ENCODE measurements at places on chromosomes 11 and 22.

- no peak for DNase-seq
Observed at GRCh38 chr11:119486691-119487259, 63.8 kb upstream of the THY1 start.

DNA sequence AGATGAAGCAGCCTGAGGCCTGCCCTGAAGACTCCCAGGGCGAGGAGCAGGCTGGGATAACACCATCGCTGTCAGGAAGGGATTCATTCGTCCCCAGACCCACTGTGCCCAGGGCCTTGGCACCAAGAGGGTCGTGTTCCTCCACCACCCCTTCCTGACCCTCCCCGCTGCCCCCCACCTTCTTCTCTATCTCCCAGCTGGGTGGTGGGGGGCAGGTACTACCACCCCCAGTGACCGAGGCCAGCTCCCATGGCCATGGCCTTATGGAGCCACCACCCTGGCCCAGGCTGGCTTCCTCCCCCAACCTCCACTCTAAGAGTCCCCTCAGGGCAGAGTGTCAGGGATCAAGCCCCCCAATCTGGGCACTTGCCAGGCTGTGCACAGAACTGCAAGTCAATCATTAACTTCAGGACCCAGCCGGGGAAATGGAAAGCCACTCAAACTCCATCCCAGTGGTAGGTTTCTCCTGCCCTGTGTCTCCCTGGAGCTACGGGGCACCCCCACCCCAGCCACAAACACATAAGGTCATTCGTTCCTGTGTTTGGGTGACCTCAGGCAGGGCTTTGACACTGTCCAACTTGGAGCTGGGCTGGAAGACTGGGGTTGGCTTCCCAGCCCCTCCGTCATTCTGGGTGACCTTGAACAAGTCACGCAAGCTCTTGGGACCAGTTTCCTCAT is 33.3 kb upstream of the WNT11 start:
- DNase-seq = no peak

DNA sequence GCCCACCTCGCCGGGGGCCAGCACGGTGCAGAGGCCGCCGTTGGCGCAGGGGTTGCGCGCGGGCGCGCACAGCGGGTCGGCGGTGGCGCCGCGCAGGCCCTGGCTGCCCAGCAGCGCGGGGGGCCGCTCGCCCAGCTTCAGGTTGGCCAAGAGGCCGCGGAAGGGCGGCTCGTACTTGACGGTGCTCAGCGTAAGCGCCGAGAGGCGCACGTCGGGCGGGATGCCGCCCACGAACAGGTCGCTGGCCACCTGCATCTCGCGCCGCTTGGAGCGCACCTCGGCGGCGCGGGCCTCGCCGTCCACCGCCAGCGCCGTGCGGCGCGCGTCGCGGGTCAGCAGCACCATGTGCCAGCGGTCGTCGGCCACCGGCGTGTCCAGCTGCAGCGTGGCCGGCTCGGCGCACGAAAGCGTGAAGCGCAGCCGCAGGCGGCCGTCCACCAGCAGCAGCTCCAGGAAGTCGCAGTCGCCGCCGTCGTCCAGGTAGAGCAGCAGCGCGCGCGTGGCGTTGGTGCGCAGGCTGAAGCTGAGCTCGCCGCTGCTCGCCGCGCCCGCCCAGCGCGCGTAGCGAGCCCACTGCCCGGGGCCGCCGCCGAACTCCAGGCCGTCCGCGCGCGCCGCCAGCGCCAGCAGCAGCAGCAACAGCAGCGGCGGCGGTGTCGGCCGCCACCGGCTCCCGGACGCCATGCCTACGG is 9.8 kb downstream of the NRXN2 start:
- peak; percentile 77 for DNase-seq

- DNase-seq = peak; percentile 88
Observed at GRCh38 chr11:105838668-105839384, 183.2 kb downstream of the MSANTD4 start.

GRCh38 chr11:120702656-120703055 is 191.1 kb downstream of the GRIK4 start:
- DNase-seq = no peak

DNA sequence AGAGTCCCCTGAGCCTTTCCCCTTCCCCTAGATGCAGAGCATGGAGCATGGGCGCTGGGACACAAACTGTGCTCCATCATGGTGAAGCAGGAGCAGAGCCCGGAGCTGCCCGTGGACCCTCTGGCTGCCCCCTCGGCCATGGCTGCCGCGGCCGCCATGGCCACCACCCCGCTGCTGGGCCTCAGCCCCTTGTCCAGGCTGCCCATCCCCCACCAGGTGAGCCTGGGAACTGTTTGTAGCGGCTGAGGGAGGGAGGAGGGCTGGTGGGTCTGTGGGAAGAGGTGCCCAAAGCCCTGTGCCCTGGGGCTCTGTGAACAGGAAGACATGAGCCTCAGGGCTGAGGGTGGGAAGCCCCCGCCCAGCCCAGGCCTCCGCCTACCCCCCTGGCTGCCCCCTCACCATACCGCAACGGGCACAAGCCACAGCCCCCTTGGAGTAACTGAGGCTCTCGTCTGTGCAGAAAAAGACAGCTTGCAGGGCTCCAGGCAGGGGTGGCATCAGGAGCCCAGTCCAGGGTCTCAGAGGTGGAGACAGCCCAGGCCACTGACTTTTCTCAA is 30.4 kb downstream of the CREB3L1 start:
- DNase-seq = no peak

GRCh38 chr11:19232910-19233503 is 7.7 kb downstream of the E2F8 start:
- peak; percentile 95 for DNase-seq

DNA sequence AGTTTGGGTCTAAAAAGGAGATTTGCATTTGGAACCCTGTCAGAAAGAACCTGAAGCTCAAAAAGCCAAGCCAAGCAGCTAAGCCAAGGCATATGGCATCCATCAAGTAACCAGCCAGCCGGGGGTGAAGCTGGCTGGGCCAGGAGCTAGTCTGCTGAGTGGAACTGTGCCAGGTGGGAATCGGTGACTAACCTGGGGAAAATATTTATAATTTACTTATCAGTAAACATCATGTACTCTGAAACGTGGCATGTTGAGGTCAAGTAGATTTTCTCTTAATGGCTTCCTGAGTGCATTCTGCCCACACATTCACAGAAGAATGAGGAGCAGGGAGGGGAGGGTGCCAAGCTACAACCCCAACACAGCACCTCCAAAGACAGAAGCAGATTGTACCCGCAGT is 70.5 kb upstream of the SESN3 start:
- DNase-seq = no peak

GRCh38 chr11:2816941-2817421 is 68.6 kb downstream of the CDKN1C start:
- DNase-seq = no peak

DNA sequence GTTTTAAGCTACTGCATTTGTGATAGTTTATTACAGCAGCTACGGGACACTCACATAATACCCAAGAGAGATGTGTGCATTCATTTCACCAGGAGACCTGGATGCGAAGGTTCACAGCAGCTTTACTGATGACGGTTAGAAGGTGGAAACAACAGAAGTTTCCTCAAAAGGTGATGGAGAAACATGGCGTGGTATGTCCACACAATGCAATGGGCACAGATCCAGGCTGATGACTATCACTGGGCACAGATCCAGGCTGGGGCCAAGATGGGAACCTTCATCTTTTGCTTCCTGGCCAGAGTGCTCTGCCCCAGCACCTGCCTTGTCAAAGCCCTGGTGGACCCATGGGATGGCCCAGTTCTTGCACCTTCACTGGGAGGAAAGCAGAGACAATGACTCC is 30.6 kb upstream of the RFPL3 start:
- peak; percentile 40 for DNase-seq

GRCh38 chr11:116460156-116460920 is 312.4 kb downstream of the BUD13 start:
- DNase-seq = no peak

- no peak for DNase-seq
Observed at GRCh38 chr11:24556693-24557092, 59.8 kb downstream of the LUZP2 start.

DNA sequence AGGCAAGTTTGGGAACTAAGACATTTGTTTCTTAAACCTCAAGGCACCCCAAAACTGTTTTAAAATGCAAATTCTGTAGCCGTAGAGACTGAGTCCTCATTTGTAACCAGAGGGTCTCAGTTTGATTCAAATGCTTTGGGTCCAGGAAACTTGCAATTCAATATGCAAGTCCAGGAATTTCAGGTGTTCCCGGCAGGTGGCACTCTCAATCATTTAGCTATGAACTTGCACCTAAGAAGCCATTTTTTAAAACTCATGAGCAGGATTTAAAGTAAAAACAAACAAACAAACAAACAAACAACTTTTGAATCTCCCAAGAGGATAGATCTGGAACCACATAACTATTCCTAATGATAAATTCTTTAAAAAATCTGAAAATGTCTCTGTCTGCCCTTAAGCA is 8.7 kb upstream of the ABTB2 start:
- peak; percentile 78 for DNase-seq

DNA sequence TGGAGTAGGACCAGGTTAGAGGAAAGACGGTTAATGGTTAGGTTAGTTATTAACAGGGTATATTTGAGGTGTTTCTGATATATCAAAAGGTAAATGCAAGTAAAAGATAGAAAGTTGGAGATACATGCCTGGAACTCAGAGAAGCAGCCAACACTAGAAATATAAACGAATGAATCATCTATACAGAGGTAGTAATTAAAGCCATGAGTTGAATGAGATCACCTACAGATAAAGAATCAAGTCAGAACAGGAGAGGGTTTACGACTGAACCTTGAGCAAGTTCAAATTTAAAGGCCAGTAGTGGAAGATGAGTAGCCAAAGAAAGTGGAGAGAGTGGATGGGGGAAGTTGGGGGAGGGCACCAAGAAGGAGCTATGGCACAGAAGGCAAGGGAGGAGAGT is 73.9 kb downstream of the SPON1 start:
- no peak for DNase-seq

- no peak for DNase-seq
Observed at GRCh38 chr11:93166194-93166593, 31.6 kb downstream of the SLC36A4 start.

DNA sequence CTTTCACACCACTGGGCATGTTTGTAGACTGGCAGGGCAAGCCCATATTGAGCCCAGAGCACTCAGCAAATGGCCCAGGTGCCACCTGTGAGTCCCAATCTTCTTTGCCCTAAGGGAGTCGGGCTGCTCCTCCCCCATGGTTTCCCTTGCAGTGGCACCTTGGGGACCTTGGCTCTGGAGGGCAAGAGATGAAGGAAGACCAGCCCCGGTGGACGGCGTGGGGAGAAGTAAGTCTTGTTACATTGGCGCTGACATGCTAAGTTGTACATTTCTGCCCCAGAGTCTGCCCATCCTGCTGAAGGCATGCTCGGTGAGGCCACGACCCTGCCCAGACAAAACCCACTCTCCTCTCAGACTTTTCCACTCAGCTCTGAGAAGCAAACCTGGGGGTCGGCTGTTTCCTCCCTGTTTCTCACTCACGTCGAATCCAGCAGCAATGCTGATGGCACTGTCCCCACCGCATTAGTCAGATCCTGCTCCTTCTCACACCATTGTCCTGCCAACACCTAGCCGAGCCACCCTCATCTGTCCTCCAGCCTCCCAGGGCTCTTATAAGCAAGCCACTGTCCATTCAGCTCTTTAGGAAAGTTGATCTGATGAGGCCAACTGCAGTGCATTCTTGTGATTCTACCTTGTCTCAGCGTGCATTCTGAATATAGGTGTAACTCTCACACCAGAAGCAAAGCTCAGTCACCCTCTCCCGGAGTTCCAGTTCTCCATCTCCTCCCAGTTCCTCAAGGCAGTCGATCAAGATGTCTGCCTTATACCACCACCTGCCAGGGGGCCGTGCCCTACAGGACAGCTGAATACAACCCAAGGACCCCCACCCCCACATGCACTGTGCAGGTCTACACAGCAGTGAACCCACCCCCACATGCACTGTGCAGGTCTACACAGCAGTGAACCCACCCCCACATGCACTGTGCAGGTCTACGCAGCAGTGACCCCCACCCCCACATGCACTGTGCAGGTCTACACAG is 827.1 kb downstream of the TBC1D22A start:
- DNase-seq = no peak

DNA sequence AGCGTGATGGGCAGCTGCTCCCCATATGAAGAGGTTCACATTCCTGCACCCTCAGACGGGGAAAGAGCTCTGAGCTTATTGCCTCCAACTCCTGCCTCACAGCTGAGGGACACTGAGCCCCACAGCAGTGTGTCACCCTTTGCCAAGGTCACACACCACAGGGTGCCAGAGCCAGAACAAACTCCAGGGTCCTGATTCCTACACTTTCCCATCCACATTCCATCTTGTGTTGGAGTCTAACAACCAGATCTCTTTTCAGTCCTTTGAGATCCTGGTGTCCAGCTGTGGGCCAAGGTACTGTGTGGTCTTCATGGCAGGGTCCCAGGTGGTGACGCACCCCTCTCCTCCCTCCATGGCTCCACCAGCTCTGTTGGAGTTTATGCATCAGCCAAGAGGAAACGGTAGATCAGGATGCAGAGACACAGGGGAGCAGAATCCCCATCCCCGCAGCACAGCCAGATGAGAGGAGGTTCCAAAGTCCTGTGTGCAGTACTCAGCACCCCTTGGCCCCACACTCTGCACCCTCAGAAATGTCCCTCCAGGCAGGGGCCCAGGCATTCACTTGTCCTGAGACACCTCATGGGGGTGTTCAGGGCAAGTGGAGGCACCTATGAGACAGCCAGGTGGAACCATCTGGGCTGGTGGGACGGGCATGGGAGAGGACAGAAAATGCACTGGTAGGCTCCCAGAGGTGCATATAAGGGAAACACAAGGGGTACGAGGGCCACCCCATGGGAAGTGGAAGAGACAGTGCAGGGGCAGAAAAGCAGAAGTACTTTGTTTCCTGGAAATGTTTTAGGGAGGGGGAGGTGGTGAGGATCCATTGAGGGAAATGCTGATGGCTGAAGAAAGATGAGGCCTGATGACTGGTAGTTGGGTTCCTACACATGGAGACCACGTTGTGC is 32.6 kb upstream of the GNAZ start:
- no peak for DNase-seq

DNA sequence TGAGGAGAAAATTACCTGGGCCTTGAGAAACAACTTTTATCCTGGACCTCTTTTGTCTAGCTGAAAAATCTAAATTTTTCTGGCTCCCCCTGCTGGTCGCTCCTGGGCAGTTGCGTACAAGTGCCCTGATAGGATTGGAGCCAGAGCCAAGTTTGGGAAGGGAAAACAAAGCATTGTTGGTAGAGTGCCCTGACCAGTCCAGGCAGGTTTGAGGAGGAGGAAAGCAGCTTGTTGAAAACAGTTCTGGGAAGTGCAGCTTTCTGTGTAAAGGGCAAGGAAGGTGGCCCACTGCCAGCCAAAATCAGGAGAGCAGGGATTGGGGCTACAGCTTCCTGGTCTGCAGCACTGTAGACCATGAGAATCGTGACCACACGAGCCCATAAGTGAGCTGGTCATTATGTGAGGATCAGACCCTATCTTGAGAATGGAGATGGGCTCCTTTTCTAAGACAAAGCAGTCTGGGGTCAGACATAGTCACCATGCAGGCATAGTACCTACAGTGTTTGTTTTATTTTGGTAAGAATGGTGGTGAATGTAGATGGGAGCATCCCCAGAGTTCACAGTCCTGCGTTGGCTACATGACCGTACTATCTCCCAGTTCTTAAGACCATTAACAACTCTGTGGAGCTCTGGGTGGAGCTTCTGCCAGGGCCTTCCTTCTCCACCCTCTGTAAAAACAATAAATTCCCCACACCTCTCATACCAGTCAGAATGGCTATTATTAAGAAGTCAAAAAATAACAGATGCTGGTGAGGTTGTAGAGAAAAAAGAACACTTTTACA is 21.3 kb upstream of the PIK3IP1 start:
- DNase-seq = peak; percentile 95

- DNase-seq = peak; percentile 26
Observed at GRCh38 chr11:64877390-64878222, 815 bp downstream of the EHD1 start.

- DNase-seq = no peak
Observed at GRCh38 chr22:37926771-37927636, 20.9 kb downstream of the MICALL1 start.
